ENCODE measurements at places on chromosomes 16 and 17.

DNA sequence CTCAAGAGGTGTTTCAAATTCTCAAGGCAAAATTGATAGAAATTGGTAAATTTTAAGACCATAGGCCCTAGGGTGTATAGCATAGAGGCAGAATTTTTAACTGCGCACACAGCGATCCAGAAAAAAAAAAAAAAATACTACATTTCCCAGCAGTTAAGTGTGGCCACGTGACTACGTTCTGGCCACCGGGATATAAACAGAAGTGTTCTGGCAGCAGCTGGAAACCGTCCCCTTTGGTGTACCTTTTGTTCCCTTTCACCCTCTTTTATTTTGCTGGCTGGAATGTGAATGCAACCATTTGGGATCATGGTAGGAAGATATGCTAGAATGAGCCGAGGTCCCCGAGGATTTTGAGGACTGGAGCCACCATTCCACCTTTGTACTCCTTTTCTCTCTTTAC, 52.7 kb upstream of the AKAP1 start:
- no peak for DNase-seq

- DNase-seq: no peak
Observed at GRCh38 chr17:15494821-15495220, 27.4 kb upstream of the CDRT4 start.

- DNase-seq: no peak
Observed at GRCh38 chr17:7612294-7612640, 2.4 kb downstream of the FXR2 start.

DNA sequence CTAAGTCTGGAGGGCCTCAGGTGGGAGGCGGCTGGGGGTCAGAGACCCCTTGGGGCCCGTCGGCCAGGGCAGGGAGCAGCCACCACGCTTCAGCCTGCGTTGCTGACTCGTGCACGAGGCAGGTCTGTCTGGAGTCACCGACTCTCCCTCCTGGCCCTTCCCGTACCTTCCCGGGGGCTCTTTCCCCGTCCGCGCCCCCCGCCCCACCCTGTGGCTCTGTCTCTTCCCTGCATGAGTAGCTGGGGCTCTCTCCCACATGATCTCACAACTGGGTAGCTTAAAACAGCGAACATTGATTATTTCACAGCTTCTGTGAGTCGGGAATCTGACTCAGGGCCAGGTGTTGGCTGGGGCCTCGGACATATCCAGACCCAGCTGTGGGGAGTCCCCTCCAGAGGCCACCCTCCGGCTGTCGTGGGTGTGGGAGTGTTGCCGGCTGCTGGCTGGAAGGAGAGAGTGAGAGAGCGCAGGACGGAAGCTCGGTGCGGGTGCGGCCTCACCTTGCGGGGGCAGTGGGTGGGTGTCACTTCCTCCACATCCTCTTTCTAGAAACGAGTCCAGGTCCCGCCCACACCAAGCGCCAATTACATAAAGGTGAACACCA, 17.3 kb downstream of the BAHCC1 start:
- no peak for DNase-seq

GRCh38 chr17:50507871-50508572, at the start of gene MYCBPAP:
Gene MYCBPAP (plus strand): TSS chr17:50508439. CDS start chr17:50508675, 236 bp downstream.
- peak; percentile 67 for DNase-seq

GRCh38 chr17:29847527-29848400, 82.3 kb downstream of the SSH2 start:
- DNase-seq: no peak

GRCh38 chr16:11963706-11964105, 1.3 kb upstream of the TNFRSF17 start:
- no peak for DNase-seq

DNA sequence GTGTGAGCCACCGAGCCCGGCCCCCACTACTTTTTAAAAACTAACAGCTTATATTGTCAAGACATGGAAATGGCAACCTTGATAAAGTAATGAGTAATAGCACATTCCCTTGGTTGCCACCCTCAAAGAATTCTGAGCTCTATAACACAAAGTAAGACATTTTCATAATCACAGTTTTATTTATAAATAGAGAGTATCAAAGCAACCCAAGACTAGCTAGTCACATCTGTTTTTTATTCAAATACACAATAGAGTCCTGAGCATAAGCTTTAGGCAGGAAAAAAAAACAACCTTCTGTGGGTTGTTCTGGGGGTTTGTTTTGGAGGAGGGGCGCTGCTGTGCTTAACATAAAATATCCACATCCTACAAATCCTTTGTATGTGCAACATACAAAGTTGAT, 68.7 kb downstream of the CEP95 start:
- no peak for DNase-seq

- no peak for DNase-seq
Observed at GRCh38 chr16:3118846-3119245, 6.5 kb downstream of the ZNF205 start.

DNA sequence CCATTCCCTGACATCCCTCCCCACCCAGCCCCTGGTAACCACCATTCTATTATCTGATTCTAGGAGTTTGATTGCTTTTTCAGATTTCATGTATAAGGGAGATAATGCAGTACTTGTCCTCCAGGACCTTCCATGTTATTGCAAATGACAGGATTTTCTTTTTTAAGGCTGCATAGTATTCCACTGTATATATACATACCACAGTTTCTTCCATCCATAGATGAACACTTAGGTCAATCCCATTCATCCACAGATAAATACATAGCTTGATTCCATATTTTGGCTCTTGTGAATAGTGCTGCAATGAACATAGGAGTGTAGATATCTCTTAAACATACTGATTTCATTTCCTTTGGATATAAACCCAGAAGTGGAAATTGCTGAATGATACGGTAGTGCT, 183.3 kb downstream of the CEP112 start:
- no peak for DNase-seq

- DNase-seq: no peak
Observed at GRCh38 chr16:66517586-66518263, 32.2 kb downstream of the TK2 start.

- DNase-seq: no peak
Observed at GRCh38 chr17:75456039-75456416, 407 bp upstream of the TMEM94 start.

DNA sequence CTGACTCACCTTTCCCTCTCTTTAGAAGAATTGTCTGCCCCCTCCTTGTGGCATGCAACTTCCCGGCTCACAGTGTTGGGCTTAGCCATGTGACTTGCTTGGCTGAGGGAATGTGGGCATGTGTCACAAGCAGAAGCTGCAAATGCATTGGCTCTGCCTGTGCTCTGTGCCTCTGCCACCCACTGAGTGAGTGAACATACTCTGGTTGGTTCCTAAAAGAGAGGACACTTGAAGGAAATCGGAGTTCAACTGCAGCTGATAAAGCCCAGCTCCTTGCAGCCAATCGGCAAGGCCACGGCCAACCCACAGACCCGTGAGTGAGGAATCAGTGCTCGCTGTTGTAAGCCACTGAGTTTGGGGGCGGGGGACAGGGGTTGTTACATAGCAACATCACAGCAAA, 10.9 kb upstream of the GINS2 start:
- peak; percentile 87 for DNase-seq

DNA sequence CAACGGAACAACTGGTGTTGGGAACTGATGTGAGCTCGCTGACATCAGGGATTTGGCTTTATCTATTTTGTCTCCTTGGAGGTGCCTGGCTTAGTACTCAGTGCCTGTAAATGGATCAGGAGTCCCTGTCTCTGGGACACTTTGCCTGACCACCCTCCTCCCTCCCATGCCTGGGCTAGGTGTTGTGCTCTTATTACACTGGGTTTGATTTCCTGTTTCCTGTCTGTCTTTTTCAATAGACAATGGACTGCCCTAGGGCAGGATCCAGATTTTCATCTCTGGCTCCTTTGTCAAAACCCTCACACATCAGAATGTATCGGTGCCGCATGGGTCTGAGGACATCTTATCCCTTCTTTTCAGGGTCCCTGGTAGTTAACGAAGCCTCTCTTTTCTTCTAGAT, 223.6 kb upstream of the ASIC2 start:
- DNase-seq: no peak

DNA sequence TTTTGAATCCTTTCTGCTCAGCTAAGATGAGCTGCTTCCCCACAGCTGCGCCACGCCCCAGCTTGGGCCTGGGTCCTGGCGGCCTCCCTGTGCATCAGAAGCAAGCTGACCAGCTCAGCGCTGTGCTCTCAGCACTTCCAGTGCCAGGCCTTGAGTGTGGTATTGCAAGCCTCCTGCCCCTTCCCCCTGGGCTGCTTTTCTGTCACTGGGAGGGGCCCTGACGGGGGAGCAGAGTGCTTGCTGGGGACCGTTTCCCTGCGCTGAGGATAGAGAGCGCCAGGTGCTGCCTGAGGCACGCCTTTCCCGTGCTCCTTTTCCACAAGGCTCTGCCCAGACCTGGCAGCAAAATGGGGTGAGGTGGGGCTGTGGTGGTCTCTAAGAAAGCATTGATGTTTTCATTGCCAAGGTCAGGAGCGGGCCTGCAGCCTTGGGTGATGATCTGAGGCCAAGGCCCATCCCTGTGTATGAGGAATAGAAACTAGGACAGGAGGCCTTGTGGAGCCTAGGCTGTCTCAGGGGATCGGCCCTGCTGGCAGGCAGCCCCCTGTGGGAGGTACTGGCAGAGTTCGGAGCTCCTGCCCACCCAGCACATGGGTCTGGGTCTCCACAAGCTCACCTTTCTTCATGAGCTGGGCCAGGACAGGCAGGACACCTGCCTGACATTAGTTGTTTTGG, 29.7 kb downstream of the POLR3E start:
- DNase-seq: no peak

GRCh38 chr16:75931043-75931442, 204.8 kb upstream of the CPHXL start:
- no peak for DNase-seq

- no peak for DNase-seq
Observed at GRCh38 chr17:5355421-5356129, 63.9 kb downstream of the NUP88 start.

DNA sequence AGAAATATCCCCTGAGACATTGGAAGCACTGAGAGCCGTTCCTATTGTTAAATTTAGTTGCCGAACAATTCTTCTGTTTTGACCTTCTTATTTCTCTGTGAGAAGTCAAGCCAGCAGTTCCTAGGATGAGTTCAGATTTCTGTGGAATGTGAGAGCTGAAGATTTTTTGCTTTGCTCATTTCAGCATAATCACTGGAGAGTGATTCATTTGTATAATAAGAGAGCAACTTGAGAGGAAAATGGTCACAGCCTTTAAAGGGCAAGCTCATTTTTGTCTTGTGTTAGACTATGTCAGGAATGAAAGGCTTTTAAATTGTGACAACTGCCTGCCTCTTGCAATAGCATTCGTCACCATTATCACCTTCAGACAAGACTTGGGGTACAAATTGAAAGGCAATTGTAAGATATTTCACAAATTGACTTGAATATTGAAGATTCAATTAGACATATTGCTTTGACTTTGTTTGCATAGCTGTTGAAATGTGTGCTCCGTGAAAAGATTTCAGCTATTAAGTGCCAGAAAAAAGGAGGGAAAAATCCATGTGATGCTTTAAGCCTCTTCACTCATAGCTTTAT, 900.0 kb upstream of the GOT2 start:
- DNase-seq: no peak

DNA sequence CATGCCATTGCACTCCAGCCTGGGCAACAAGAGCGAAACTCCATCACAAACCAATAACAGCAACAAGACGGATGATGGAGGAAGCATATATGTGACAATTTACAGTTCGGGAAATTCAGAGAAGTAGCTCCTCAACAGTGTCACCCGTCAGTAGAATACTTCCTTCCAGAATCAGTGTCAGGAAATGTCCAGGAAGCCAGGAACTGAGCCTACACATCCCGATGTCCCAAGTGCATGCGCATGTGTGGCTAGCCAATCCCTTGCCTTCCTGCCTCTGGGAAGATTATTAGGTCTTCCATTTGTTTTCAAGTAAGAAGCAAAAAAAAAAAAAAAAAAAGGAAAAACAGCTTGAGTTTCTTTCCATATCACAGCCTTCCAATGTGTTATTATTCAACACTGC, 1.4 kb upstream of the PITPNC1 start:
- DNase-seq: no peak

DNA sequence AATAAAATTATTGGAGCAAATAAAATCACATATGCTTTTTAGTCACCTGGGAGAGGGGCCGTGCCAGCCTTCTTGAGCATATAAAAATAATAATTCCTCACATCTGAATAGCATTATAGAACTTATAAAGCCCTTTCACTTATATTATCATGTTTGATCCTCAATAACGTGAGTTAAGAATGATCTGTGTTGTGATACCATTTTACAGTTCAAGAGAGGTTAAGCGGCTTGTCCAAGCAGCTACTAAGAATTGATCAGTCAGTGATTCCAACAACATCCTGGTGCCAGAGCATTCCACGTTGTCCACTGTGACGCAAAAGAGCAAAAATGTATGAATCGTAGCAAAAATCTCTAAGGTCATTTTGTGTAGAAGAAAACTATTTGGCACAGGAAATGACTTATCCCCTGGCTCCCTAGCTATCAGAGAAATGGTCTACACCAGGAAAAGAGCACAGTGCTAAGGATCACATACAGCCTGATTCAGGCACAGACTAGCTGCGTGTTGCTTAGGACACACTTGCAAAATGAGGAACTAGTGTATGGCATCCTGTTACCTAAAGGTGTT, 33.0 kb downstream of the ANKFN1 start:
- no peak for DNase-seq

DNA sequence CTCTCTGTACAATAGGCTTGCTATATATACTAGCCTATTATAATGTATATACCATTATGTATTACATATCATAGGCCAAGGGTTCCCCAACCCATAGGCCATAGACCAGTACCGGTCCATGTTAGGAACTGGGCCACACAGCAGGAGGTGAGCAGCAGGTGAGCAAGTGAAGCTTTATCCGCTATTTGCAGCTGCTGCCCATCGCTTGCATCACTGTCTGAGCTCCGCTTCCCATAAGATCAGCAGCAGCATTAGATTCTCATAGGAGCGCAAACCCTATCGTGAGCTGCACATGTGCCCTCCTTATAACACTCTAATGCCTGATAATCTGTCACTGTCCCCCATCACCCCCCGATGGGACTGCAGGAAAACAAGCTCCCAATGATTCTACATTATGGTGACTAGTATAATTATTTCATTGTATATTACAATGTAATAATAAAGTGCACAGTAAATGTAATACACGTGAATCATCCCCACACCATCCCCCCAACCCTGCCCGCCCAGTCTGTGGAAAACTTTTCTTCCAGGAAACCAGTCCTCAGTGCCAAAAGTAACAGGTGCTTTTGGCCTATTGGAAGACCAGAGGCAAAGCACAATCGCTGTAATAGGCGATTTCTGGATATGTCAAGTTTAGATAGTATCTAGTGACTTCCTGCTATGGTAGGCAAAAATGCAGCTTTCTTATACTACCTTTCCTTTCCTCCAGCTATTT, 84.1 kb downstream of the MYH11 start:
- DNase-seq: no peak

DNA sequence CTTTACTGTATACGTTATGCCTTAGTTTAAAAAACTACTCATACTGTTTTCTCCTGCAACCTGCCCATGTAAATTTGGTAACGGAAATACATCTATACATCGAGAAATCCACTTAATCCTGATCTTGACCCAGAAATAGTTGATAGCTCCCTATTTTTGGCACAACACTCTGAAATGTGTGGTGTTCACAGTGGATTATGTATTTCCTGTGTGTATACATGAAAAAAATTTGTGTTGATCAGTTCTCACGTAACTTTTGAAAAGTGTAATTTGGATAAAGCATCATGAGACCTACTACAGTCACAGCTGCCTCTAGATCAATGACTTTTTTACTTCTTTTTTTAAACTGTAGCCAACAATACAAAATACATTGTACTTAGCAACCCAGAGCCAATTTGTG, 90.7 kb downstream of the VMP1 start:
- DNase-seq: no peak

GRCh38 chr16:29784901-29785500, 5.5 kb upstream of the KIF22 start:
- peak; percentile 43 for DNase-seq

All from caudate nucleus (tissue), 63 donors.